Mesenteric fat pad (tissue), 1 donor: ENCODE measurements at places on chromosomes 4 and X.

GRCh38 chrX:22128961-22129360 is 96.8 kb downstream of the PHEX start:
- no peak for DNase-seq

DNA sequence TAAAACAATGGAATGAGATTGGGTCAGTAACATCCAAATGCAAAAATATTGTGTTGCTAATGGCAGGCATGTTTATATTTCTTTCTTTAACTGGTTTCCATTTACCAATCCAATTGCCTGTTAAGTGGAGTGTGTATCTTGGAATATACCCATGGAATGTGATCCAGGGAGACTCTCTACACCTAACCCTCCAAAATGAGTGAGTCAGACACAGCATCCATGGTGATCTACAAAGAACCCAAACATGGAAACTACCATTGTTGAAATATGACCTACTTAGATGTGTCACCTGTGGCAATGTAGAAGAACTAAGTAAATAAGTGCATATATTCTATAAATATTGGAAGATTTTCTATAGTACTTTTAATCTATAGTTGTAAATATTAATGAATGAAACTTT is 110.3 kb downstream of the AREG start:
- no peak for DNase-seq

DNA sequence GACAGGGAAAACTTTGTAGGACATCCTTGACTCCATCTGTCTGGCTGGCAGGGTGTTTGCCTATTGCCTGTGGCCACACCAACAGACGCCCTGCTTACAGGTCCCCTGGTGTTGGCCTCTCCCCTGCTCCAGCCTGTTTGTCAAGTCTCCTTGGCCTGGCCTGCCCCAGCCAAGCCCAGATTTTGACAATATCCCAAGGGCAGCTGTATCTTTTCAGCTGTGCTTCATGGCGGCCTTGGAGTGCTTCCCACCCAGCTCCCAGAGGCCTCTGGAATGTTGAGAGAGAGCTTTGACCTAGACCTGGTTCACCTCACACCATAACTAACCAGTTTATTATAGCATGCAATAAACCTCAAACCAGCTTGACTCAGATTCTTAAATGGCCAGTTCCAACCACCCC is 204.0 kb upstream of the NHS start:
- no peak for DNase-seq

- DNase-seq = no peak
These were observed 73.2 kb downstream of the CBLL2 start for GRCh38 chrX:22345884-22346283.

DNA sequence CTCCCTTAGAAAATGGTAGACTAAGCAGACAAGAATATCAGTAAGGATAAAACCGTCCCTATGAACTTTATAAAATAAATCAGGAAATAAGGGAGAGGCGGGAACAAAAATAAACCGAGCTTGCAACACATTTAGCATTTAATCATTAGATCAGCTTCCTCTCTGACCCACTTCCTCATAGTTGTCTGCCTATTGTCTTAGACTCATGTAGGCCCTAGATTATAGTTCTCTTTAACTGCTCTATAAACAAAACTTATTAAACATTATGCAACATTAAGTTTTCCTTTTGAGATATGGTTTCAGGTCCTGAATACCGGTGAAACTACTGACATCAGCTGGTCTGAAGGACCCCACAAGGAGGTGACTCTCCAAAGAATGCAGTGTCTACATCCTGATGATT is 15.8 kb upstream of the SRD5A3 start:
- DNase-seq = no peak

GRCh38 chr4:169119536-169119935 is 109.5 kb upstream of the CBR4 start:
- DNase-seq = no peak

DNA sequence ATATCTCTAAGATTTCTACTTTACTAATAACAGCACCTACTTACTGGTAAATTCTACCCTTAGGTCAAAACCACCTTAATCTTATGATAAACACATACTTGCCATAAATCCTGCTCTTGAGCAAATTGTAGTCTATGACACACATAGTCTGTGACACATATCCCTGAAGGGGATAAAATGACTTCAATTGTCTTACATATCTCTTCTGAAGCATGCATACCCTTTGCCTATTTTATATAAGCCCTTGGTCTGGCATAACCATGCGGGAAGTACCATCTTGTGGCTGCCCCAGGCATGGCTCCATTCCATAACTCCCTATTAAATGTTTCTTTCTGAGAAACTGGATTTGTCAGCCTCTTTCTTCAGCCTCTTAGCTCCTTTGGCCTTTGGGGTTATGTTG is 248.9 kb downstream of the SLC7A11 start:
- DNase-seq = no peak

DNA sequence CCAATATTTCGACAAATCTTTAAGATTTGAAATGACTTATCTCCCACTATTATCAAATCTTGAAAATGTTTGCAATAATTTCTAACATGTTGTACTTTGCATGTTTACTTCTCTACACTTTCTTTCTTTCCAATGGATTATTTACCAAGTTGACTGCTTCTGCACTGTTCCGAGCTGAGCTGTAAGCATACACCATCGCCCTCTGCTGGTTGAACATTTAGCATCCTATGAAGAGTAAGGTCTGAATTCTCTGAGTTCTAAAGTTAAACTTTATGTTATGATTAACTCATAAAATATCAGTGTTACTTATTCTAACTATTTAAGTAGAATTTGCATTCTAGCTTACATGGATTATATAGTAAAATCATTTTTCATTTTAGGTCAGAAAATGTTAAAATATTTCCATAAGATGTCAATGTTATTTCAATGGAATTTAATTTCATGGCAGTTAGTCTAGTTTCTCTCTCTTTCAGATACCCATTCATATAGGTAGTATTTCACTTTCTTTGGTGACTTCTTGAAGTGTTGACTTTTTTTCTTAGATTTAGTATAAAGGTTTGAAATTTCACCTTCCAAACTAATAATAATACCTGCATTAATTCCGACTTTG is 137.4 kb downstream of the DKK2 start:
- no peak for DNase-seq
